ENCODE measurements at places on chromosomes 6 and 20.

DNA sequence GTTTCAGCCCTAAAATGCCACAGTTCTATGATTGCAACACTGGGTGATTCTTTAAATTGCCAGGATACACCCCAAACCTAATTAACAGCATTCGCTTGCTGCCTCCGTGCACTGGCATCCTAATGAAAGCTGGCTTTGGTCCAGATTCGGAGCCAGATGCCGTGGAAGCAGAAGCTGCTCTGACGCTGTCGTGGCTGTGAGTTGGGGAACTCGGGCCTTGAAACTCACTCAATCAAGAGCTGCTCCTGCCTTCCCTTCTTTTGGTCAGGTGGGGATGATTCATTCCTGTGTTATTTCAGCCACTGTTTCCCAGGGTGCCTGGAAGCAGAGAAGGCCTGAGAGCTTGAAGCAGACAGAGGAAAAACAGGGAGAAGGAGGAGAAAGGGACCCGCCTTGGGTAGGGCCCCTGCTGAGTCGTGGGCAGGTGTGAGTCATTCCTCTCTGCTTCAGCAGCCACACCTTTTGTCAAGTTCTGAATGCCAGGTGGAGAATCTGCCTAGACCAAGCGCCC is 36.2 kb upstream of the DSP start:
- H3K27ac ChIP-seq = no peak overlapping the region
- no peak overlapping the region for H3K4me3 ChIP-seq
- no peaks in the 10 kb centered on the region for H3K27me3 ChIP-seq
- no peaks in the 10 kb centered on the region for H3K4me1 ChIP-seq
- no peaks in the 10 kb centered on the region for H3K36me3 ChIP-seq

- no peak overlapping the region for H3K27ac ChIP-seq
- H3K4me1 ChIP-seq = no peaks in the 10 kb centered on the region
- H3K4me3 ChIP-seq = no peak overlapping the region
- H3K36me3 ChIP-seq = no peaks in the 10 kb centered on the region
Measured at GRCh38 chr6:5066456-5067093, 18.6 kb upstream of the PPP1R3G start.

- no peaks in the 10 kb centered on the region for H3K36me3 ChIP-seq
Measured at GRCh38 chr6:142901611-142902010, 43.4 kb downstream of the HIVEP2 start.

- H3K4me1 ChIP-seq = no peaks in the 10 kb centered on the region
- H3K36me3 ChIP-seq = no peaks in the 10 kb centered on the region
- H3K4me3 ChIP-seq = no peak overlapping the region
- no peak for DNase-seq
- H3K27ac ChIP-seq = no peak overlapping the region
- no peaks in the 10 kb centered on the region for H3K27me3 ChIP-seq
Measured at GRCh38 chr20:9582137-9582536, 67.7 kb downstream of the LAMP5 start.

GRCh38 chr6:45467853-45468252 is 90.1 kb upstream of the SUPT3H start:
- no peak for DNase-seq
- H3K27me3 ChIP-seq = no peaks in the 10 kb centered on the region
- H3K4me3 ChIP-seq = no peak overlapping the region
- no peaks in the 10 kb centered on the region for H3K36me3 ChIP-seq
- no peak overlapping the region for H3K27ac ChIP-seq

DNA sequence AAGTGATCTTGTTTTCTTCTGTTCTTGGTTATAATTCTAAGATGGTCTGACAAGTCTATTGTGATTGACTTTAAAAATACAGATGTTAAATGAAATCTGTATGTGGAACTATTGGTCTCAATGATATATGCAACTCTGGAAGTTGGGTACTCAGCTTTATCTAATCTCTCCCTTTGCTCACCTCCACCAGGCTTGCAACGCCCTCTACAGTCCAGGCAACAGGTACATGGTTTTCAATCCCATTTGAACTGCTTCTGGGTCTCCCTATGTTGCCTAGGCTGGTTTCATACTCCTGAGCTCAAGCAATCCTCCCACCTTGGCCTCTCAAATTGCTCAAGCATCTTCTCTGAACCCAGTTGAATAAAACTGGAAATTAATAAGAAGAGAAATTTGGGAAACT is 25.6 kb upstream of the HLA-DQB1 start:
- H3K4me1 ChIP-seq = no peaks in the 10 kb centered on the region
- H3K27me3 ChIP-seq = no peaks in the 10 kb centered on the region
- DNase-seq = no peak
- no peak overlapping the region for H3K27ac ChIP-seq
- no peaks in the 10 kb centered on the region for H3K36me3 ChIP-seq

DNA sequence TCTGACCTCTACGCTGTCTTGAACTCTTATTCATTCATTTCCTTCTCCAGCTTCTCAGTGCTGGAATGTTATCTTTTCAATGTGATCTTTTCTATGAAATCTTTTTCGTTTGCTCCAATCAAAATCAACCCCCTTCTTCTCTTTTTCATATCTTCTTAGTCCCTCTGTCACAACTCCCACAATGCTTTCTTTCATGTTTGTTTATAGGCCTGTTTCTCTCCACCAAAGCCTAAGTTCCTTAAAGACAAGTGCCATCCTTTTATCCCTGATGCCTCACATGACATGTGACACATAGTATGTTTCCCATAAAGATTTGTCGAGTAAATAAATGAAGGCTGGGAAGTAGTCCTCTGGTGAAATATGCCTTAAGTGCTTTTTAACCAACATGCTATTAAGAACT is 38.1 kb downstream of the CRYBG1 start:
- H3K27me3 ChIP-seq = no peaks in the 10 kb centered on the region

- H3K27me3 ChIP-seq = no peaks in the 10 kb centered on the region
- H3K27ac ChIP-seq = no peak overlapping the region
- no peak overlapping the region for H3K4me3 ChIP-seq
- no peaks in the 10 kb centered on the region for H3K4me1 ChIP-seq
- H3K36me3 ChIP-seq = no peaks in the 10 kb centered on the region
Measured at GRCh38 chr6:170229851-170230519, 60.9 kb downstream of the DLL1 start.

- H3K4me1 ChIP-seq = no peaks in the 10 kb centered on the region
- no peak overlapping the region for H3K27ac ChIP-seq
- no peak overlapping the region for H3K4me3 ChIP-seq
- no peaks in the 10 kb centered on the region for H3K27me3 ChIP-seq
- no peaks in the 10 kb centered on the region for H3K36me3 ChIP-seq
Measured at GRCh38 chr6:73830119-73830518, 134.1 kb downstream of the CD109 start.

GRCh38 chr6:87551799-87552198 is 38.0 kb downstream of the RARS2 start:
- no peaks in the 10 kb centered on the region for H3K27me3 ChIP-seq
- peaks cover 44% of the 10 kb centered on the region for H3K36me3 ChIP-seq
- no peak for DNase-seq
- H3K4me1 ChIP-seq = no peaks in the 10 kb centered on the region

- no peaks in the 10 kb centered on the region for H3K4me1 ChIP-seq
- H3K27me3 ChIP-seq = no peaks in the 10 kb centered on the region
- DNase-seq = no peak
- no peaks in the 10 kb centered on the region for H3K36me3 ChIP-seq
Measured at GRCh38 chr6:1015825-1016224, 296.1 kb upstream of the FOXQ1 start.

Measured in ascending aorta (tissue), 2 donors.